ENCODE measurements at places on chromosomes 7 and 10. TPM values are rescaled to one million over a fixed set of nuclear protein-coding genes. Genes with fewer than 3 reads are reported as not detected.

DNA sequence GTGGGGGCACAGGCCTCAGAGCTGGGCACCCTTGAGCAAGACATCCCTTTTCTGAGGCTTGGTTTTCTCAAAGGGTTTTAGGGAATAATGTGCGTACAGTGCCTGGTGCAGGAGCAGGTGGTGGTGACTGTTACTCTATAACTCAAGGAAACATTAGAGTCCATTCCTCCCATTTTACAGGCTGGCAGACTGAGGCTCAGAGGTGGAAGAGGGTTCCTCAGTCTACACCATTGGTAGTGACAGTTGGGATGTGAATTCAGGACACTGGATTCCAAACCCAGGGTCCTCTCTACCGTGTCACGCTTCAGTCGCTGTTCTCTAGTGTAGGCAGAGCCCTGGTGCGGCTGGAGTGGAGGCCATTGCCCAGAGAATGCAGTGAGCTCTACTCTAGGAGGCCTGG lies 40.0 kb upstream of the AQP1 start:
- no peak for DNase-seq

The TRIL gene
- total RNA-seq: not detected

The LMTK2 gene
- total RNA-seq: 10.8 TPM

DNA sequence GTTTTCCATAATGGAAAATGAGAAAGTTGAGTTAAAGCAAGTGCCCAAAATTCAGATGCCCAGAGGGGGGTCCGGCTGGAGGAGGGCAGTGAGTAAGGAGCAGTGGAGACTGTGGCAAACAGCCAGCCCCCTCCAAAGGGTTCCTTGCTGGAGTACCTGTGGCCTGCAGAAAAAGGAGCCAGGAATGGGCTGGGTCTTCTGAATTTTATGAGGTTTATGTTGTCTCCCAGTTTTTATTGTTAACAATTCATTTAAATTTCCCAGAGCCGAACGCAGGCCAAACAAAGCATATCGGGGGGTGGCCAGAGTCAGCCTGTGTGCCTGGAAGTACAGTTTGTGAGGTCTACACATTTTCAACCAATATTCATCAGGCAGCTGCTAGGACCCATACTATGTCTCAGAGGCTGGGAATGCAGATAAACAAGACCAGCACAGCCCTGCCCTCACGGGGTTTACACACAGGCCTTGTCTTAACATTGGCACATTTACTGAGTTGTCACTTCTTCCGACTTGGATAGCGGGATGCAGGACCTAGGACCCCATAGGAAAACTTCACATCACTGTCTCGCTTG lies 12.9 kb upstream of the CSGALNACT2 start:
- no peak for DNase-seq

The TFEC gene
- total RNA-seq: not detected

DNA sequence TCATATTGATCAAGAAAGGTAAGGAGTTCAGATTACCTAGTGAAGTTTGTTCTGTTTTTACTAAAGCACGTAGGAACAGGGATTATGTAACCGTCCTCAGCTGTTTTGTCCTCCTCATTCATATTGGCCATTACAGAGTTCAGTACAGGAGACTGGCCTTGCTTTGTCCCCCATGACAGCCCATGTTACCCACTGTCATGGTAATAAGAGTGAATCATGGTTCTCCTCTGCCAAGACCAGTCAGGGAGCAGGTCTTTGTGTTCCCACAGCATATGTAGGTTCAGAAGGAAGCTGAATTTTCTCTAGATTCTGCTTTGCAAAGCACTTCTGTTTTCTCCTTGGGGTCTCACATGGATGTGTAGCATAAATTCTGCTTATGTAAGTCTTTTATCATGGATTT lies 106.2 kb upstream of the GPR141 start:
- no peak for DNase-seq

DNA sequence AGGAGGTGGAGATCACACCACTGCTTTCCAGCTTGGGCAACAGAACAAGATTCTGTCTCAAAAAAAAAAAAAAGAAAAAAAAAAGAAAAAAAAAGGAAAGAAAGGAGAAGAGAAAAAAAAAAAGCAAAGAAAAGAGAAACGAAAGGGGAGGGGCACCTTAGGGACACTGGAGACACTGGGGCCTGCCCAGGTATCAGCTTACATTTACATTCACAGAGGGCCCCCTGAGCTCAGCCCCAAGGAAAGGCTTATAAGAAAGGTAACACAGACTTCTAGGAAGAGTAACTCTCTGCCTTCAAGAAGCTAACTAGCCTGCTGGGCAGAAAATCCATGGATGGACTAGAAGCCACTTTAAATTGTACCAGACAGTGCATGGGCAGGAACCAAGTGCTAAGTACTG lies 108.8 kb downstream of the NPY start:
- DNase-seq: no peak

GRCh38 chr10:58854811-58855210 lies 321.6 kb upstream of the PHYHIPL start:
- DNase-seq: no peak

The MMRN2 gene
- not detected for total RNA-seq

The CYP2C19 gene
- 0.53 TPM for total RNA-seq

The OLAH gene
- 0.31 TPM for total RNA-seq
